Fibroblast of lung (primary cell): ENCODE measurements at places on chromosomes 13 and 19. TPM values are rescaled to one million over a fixed set of nuclear protein-coding genes. Genes with fewer than 3 reads are reported as not detected.

KCNJ14 gene
- total RNA-seq, result 0.26 and 0.50 TPM in 2 replicates

GRCh38 chr13:112861876-112862615 lies 107.0 kb upstream of the MCF2L start:
- no peak for DNase-seq

- DNase-seq, result no peak
Measured at GRCh38 chr13:94798738-94799137, 86.4 kb upstream of the SOX21 start.

GRCh38 chr19:52398081-52398441 lies 412 bp downstream of the ZNF528 start:
- DNase-seq, result peak; percentile 11

DNA sequence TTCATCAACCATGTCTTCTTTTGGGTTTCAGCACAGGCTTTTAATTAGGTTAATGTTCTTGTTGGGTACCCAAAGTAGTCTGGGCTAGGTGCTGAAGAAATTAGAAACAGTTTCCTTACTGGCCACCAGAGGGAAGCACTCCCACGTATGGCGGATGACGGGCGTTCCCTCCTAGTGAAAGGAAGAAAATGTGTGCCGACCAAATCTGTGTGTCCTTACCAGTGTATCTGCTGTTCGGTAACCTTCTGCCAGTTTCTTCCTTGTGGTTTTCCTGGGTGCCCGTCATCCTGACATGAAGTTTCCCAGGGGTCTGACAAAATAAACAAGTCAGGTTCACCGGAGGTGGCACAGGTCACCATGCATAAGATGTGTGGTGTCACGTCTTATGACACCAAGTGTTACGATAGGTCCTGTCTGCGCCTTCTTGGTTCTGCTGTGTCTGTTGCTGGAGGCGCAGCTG lies 6.0 kb upstream of the WDR88 start:
- DNase-seq, result peak; percentile 75

- DNase-seq, result no peak
Measured at GRCh38 chr13:105105471-105105870, 1430.0 kb downstream of the EFNB2 start.

- peak; percentile 62 for DNase-seq
Measured at GRCh38 chr13:24911133-24911908, 147.4 kb downstream of the RNF17 start.

DNA sequence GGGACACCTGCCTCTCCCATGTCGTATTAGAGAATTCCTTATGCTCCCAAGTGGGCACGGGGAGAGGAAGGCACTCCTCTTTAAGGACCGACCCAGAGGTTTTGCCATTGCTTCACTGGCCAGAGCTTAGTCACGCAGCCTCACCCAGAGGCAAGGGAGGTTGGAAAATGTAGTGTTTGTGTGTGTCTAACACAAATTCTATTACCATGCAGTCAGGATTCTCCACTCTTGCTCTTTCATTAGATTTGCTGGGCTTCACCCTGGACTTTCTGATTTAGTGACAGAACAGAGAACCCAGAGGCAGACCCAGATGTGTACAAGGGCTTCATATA lies 14.6 kb upstream of the NCCRP1 start:
- DNase-seq, result no peak

DNA sequence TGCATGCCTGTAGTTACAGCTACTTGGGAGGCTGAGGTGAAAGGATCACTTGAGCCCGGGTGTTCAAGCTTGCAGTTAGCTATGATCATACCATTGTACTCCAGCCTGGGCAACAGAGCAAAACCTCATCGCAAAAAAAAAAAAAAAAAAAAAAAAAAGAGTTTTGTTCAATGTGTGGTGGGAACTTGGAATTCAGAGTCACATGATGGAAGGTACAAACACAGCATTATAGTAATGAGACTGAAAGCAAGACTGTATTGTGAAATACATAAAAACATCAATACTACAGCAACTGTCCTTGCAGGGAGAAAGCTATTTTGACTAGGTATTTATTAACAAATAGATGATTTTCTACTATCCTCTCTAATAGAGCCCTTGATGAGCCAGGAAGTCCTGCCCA lies 393.2 kb downstream of the DLEU7 start:
- DNase-seq, result no peak

ZNF90 gene
- total RNA-seq, result 1.5 and 2.8 TPM in 2 replicates

CYP2F1 gene
- total RNA-seq, result not detected in 2 replicates

CACNG6 gene
- under 0.01 TPM in 1 of 2 replicates, not detected in the other for total RNA-seq

DNA sequence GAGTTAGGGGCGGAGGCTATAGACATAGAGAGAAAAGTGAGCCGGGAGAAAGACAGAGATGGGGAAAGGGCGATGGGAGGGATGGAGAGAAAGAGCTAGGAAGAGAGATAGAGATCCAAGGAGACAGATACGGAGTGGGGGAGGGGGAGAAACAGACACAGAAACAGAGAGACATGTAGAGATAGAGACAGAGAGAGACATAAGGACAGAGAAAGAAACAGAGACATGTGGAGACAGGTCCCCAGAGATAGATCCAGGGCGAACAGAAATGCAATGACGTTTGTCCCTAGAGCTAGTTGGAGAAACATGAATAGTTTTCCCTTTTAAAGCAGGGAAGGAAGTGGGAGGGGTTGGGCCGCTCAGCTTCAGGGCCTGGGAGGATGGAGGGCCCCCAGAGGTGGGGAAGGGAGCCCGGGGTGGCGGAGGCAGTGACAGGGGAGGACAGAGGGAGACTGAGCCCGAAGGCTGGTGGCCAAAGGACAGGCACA lies 4.6 kb downstream of the PPP1R14A start:
- peak; percentile 41 for DNase-seq

DNA sequence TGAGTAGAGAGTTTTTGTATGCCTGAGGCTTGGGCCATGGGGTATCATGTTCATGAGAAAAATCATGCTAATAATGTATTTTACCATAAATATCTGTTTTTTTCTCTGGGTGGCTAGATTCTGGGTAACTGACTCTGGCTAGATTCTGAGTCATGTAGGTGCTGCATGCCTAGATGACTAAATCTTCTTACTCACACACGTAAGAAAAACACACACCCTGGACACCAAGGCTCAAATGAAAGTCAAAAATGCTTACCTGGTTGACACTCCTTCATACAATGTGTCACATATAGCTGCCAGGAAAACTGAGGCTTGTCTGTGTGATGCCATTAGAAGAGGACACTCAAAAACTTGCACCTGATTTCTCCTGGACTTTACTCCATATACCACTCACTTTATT lies 597.4 kb upstream of the SLITRK1 start:
- DNase-seq, result peak; percentile 64

DNA sequence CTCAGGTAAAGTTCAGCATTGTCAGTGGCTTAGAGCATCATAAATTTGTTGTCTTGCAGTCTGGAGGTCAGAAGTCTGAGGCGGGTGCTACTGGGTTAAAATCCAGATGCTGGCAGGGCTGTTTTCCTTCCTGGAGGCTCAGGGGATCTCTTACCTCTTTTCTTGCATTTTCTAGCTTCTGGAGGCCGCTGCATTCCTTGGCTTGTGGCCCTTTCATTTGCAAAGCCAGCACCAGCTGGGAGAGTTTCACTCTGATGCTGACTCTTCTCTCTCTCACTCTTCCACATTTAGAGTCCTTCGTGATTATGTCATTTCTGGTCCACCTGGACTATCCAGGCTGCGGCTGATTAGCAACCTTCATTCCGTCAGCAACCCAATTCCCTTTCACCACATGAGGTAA lies 38.1 kb upstream of the SLC10A2 start:
- DNase-seq, result no peak

- DNase-seq, result no peak
Measured at GRCh38 chr19:13484166-13484565, 22.1 kb downstream of the CACNA1A start.
